ENCODE measurements at places on chromosomes 16 and 17.

GRCh38 chr17:44362949-44363612, 572 bp downstream of the FAM171A2 start:
- DNase-seq: no peak

DNA sequence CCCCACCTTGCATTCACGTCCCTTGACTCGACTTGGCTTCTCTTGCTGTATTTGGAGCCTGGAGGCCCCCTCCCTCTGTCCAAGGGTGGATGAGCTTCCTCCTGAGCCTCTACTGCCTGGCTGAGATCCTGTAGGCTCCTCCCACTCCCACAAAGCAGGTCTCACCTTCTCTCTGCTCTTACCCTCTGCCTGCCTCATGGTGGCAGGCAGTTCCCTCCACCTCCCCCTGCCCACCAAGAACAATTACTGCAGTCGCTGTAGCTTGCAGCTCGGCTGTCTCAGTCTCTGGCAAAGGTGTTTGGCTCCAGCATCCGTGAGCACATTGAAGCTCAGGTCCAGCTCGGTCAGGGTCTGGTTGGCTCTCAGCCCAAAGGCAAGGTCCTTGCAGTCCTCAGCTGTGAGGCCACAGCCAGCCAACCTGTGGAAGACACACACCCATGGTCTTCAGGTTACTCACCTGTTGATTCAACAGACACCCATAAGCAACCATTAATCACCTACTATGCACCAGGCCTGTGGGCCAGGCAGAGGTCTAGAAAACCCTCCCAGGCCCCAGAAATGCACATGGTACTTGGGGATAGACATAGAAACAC, 42.6 kb downstream of the NLRP1 start:
- DNase-seq: no peak

DNA sequence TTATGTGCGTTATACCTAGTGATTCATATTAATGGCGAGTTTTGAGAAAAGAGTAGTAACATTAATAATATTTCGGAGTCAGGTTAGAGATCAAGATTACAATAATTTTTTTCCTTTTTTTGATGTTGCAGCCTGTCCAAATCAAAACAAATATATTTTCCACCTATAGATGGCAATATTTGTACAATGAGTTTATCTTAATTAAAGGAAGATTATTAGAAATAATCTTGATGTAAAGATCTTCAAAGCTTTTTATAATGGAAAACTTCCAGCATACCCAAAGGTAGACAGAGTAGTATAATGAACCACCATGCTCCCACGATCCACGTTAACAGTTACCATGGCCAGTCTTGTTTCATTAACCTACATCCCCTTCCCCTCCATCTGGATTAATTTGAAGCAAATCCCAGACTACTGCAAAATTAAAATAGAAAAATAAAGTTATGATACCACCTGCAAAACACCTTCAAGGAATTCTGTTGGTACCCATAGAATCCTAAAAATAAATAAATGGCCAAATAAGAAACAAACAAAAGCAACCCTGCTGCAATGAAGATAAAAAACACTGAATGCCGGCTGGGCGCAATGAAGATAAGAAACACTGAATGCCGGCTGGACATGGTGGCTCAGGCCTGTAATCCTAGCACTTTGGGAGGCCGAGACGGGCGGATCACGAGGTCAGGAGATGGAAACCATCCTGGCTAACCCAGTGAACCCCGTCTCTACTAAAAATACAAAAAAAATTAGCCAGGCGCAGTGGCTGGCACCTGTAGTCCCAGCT, 46.5 kb upstream of the GINS3 start:
- no peak for DNase-seq

DNA sequence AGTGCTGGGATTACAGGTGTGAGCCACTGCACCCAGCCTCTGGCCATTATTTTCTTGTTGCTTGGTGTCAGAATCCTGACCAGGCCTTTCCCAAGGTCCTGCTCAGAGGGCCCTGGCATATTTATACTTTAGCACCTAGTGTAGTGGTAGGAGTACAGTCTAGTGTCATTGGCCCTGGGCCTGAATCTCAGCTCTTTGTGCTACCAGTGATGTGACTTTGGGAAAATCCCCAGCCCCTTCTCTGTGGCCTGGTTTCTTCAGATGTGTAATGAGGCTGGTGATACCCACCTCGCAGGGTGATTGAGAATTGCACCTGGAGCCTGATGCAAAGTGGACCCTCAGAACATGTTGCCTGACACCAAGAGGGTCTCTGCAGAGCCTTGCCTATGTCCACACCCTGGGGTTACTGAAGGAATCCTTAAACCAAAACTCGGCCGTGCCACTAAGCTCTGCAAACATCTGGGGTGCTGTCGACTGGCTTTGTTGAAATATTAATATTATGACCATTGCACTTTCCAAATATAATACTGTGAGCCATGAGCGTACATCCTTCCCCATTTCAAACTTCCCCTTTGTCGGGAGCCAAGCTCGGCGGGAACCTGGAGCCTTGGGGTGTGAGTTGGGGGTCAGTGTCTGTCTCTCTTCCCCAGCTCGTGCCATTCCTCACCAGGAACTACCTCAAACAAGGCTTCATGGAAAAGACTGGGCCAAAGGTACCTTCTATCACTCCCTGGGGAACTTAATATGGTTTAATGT, 18.0 kb upstream of the RNF135 start:
- DNase-seq: no peak

DNA sequence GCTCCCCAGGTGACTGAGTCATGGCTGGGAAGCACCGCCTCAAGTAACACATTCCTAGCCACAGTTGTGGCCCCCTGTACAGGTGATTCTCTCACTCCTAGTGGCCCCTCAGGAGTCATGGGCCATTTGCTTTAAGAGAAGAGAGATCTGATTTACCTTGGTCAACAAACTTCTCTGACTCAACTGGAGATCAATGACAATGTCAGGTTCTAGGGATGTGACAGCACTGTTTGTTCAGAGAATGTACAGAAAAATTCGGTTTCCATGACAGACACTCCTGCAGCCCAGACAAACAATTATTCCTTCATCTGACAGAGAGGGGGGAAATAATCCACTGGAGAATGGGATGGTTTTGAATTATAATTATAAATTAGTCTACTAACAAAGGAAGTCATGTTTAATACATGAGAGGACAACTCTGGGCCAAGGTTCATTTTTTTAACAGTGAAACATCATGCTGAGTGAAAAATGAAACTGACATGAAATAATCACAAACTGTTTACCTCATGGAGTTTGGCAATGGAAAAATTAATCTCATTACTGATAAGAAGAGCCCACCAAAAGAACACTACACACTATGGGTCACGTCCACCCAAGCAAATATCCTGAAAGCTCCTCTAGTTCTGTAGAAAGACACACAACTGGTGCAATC, 9.7 kb downstream of the ERN1 start:
- DNase-seq: no peak

DNA sequence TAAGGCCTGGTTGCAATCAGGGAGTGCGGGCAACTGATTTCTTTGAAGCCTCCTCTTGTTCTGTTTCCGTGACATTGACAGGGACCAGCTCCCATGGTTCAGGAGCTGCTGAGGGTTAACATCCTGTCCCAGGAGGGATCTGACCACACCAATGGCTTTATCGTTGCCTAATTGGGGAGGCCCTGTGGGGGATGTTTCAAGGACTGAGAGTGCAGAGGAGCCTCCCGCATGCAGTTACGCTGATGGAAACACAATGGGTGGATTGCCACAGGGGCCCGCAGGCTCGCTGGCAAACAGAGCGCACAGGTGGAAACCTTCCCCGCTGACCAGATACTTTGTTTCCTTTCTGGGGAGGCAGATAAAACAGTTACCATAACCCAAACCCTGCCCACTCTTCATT, 23.8 kb upstream of the ABCC1 start:
- DNase-seq: no peak

GRCh38 chr17:382644-383533, 30.3 kb upstream of the RPH3AL start:
- no peak for DNase-seq

DNA sequence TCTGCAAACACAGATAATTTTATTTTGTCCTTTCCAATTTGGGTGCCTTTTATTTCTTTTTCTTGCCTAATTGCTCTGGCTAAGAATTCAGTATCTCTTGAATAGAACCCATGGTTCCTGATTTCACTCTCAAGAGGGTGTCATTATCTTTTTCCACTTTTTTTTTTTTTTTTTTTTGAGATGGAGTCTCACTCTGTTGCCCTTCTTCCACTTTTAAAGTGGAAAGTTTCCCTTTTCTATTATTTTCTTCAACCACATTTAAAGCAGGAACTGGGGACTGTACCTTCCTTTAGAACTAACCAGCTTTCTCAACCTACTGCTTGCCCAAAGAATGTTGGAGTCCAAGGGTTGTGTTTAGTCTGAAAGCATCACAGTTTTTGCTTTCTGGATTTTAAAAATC, 31.1 kb downstream of the SLFN11 start:
- DNase-seq: no peak

DNA sequence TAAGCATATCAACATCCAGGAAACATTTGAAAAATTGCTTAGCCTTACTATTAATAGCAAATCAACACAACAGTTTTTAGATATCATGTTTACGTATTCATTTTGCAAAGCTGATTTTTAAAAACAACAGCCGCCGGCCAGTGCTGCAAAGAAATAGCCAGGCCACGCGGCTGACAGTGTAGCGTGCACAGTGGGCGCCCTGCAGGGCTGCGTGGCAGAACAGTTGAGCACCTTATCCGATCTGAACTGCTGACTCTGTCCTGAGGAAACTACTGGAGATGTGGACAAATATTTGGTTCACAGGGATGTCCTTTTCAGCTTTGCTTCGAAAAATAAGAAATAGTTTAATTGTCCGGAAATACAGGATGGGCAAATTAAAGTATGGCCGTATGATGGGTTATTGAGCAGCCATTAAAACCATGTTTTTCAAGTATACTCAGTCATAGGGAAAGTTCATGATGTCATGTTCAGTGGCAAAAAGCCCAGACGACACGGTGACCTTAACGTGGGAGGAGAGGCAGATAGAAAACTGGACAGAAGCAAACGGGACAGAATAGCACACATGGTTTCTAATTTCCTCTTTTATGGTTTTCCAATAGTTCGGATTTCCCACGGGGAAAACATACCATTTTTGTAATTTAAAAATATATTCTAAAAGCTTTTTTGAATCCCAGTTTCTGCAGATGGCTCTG, 52.4 kb upstream of the ENDOV start:
- DNase-seq: no peak

DNA sequence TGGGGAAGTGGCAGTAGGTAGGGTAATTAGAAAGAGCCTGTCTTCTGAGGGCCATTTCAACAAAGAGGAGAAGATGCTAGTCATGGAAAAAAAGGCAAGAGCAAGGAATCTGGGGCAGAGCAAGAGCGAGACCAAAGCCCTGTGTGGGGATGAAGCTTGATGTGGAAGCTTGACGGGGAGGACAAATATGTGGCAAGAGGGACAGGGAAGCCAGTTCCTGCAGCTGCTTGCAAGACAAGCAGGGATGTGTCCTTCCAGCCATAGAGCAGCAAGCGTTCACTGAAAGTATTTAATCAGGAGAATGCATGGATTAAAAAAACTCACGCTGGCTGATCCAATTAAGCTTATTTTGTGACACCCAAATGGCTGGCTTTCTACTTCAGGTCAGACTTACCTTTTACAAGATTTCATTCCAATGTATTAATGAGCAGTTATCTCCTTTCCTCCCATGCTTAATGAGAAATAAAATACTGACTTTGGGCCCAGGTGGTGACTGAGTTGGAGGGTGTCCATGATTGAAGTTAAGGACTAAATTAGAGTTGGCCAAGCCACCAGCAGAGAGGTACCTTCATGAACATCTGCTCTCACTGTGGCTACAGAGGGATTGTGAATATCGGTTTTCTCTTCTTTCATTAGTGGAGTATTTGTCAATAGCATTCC, 76.8 kb downstream of the ABCA8 start:
- DNase-seq: no peak

DNA sequence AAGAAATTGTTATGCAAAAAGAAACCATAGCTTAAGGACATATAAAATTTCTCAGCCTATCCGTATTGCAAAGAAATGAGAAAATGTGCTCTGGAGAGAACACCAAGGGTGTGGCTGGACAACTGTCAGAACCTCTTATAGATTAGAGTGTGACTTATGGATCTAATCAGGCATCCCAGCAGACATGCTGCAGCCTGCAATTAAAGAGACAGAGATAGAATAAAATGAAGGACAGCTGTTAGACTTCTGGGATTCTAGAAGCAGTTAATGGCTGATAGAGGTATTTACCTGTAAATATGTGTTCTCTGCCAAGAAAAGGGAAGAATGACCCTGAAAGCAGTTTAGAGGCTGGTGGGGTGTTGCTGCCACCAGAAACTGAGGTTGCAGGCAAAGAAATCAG, 160.1 kb upstream of the KIF2B start:
- no peak for DNase-seq

GRCh38 chr16:52861614-52862022, 191.1 kb downstream of the CHD9NB start:
- DNase-seq: peak; percentile 4

DNA sequence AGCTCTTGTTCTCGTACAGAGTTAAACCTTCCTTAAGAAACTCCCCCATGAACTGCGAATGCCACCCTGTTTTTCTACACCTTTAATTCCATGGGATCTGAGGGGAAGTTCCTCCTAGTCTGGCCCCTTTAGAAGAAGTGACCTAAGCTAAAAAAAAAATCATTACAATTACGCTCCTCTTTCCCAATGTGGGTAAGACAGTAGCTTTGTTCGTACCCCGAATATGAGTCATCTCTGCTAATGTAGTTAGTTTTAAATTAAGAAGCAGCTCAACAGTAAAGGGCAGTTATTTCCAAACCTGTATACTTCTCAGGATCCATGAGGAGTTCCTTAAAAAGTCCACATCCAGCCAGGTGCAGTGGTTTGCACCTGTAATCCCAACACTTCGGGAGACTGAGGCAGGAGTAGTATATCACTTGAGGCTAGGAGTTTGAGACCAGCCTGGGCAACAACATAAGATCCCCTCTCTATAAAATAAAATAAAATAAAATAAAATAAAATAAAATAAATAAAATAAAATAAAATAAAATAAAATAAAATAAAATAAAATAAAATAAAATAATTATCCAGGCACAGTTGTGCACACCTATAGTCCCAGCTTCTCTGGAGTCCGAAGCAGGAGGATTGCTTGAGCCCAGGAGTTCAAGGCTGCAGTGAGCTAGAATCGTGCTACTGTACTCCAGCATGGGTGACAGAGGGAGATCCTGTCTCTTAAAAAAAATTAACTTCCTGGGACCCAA, 26.1 kb downstream of the RCVRN start:
- no peak for DNase-seq

- no peak for DNase-seq
Observed at GRCh38 chr16:85437166-85438052, 175.7 kb upstream of the GSE1 start.

DNA sequence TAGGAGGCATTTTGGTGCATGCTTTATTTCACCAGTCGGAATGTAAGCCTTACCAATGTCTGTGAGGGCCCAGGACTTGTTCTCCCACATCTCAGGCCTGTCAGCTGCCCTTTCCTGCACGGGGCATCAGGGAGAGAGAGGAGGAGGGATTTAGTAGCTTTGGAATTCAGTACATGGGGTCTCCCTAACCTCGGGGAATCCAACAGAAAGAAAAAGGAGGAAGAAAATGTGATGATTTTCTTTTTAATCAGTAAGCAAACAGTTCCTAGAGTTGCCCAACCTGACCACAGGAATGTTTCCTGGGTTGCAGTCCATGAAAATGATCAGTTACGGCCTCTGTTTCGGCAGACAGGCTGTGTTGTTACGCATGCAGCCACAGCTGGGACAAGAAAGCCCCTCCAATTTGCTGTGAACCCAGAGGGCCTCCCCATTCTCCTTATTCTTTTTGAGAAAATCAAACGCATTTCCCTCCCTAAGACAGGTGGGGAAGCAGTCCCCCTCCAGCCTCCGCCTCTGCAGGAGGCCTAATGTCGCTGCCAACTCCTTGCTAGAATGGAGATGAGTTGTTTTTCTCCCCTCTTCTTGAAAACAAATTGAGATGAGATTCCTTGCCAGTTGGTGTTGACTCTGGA, 53.1 kb upstream of the TANGO6 start:
- DNase-seq: no peak

Measured in NCI-H187 (cell line).